ENCODE measurements at places on chromosomes 7 and 10.
A peak's percentile ranks its signal among the peaks of the same experiment; 100 is the strongest.

DNA sequence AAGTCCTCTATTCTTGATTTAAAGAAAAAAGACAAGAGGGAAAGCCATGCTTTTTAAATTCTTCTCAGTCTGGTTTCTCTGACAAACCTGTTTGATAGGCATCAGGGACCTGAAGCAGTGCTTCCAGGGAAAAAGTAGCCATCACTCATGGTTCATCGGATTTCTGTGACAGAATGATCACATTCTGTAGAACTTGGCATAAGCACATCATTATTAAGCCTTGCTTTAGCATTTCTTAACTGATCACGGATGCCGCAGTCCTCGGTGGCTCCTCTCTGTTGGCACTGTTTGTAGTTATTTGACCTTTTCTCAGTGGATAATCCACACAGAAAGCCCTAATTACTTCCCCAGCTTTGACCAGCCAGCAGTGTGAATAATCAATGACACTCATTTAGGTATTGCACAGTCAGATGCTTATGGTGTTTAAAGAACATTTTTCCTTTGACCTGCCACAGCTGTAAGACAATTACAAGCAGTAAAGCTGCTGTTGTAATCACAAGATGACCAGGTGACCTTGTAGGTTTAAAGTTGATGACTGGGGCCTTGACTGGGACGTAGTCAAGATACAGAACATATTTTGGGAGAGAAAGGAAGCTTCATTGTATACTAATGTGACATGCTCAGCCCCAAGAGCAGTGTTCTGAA, 64.4 kb upstream of the SKAP2 start:
- DNase-seq = no peak

DNA sequence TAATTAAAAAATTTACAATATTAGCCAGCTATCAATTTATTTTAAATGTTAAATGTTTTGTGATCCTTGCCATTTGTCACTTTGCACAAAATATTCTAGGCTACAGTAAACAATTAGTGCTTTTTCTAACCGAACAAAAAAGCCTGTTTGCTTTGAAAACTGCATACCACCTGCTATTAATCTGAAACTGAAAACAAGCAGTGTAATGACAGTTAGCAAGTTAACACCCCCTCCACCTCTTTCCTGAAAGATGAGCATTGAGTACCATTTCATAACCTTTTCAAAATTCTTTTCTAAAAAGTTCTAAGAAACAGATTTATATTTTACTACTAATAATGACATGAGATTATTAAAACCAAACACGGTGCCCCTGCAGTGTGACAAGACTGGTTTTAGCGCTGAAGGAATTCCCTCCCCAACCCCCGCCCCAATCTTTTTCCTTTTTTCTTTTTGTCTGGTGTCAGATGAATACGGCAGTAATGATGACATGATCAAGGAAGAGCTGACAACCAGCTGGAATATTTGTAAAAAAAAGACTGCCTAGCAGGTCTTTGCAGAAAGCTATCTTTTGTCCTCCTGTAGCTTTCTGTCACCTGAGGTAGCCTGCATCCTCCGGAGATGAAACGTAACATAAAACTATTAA, 175.6 kb downstream of the CHCHD3 start:
- no peak for DNase-seq

DNA sequence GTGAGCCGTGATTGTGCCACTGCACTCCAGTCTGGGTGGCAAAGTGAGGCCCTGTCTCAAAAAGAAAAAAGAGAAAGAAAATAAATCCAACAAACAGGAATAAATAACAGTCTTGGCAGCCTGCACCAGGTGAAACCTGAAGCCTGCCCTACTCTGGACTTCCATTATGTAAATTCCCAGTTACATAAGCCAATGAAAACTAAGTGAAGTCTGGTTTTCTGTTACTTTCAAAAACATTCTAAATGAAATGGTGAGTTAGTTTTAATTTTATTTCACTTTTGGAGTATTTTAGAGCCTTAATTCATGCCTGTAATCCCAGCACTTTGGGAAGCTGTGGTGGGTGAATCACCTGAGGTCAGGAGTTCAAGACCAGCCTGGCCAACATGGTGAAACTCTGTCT, 22.5 kb upstream of the HIBADH start:
- no peak for DNase-seq

DNA sequence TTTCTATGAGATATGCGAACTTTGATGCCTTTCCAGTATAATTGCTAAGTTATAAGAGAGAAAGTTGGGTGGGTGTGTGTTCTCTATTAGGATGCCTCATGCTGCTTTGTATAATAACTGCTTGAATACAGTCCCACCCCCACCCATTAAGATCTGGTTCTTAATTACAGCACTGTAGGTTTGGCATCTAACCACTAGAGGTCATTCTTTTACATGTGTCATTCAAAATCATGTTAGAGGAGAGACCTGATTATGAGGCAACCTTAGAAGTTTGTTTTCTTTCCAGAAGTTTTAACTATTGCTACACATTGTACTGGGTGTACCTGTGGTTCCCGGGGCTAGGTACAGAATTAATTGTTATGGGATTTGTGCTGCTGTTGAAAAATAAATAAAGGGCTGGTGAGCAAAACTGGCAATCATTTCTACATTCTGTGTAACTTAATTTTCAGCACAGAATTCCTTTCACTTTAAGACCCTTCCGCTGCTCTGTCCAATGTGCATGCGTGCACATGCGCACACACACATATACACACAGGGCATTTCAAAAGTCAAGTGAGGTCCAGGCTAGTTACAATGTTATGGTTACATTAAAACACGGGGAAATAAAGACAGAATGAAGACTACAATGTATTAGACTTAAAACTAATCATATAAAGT, 1156.3 kb downstream of the SORCS3 start:
- DNase-seq = no peak

DNA sequence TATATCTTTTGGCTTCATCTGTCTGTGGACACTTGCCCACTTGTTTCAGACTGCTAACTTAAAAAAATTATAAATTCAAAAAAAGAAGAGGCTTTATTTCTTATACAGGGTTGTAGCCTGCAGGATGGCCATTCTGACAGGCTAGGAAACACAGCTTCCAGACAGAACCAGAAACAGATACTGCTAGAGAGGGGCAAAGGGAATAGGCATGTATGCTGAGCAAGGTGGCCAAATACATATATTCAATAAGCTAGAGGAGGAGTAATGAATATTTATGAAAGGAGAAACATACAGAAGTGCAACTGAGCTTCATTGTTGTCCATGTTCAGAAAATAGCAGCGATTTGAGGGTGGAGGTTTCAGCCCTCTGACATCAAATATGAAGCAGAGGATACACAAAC, 22.0 kb upstream of the MAGI2 start:
- DNase-seq = no peak

- peak; percentile 6 for DNase-seq
Measured at GRCh38 chr10:48449501-48450232, 143.2 kb downstream of the MAPK8 start.

DNA sequence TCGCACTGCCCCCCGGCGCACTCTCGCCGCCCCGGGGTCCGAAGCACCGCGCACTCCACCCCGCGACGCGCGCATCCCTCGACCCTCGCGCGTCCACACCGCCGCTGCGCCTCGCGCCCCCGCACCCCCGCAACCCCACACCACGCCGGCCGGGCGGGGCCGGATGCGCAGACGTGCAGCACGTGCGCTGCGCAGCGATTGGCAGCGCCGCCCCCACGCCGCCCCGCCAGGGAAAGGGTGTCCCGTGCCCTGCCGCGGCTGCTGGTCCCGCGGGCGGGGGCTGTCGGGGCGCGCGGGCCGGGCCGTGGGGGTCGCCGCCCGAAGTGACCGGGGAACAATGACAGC, 53.7 kb upstream of the KDM7A start:
- DNase-seq = no peak
